ENCODE measurements at places on chromosomes 7 and 10. TPM values are rescaled to one million over a fixed set of nuclear protein-coding genes. Genes with fewer than 3 reads are reported as not detected.
A peak's percentile ranks its signal among the peaks of the same experiment; 100 is the strongest.

DNA sequence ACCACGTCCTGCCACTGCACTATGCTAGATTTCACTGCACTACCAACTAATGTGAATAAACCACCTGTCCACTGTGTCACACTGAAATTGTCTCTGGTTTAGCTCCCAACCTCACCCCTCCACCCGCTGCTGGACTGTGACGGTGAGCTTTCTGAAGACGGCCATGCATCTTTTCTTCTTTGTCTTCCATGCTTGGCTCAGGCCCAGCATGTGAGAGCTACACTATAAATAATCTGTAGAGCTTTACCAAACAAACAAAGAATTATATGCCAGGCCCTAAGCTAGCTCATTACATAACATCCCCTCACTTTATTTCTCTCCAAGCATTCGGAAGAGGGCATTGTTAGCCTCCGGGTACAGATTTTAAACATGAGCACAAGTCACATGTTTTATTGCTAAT, 633.2 kb downstream of the TNS3 start:
- no peak for DNase-seq

GRCh38 chr10:43863859-43864591, 215.3 kb upstream of the ZNF32 start:
- peak; percentile 87 for DNase-seq

- DNase-seq, result no peak
Measured at GRCh38 chr10:126417220-126417825, 29.0 kb upstream of the ADAM12 start.

GRCh38 chr10:35379226-35380137, 43.2 kb downstream of the CCNY start:
- DNase-seq, result peak; percentile 99

DNA sequence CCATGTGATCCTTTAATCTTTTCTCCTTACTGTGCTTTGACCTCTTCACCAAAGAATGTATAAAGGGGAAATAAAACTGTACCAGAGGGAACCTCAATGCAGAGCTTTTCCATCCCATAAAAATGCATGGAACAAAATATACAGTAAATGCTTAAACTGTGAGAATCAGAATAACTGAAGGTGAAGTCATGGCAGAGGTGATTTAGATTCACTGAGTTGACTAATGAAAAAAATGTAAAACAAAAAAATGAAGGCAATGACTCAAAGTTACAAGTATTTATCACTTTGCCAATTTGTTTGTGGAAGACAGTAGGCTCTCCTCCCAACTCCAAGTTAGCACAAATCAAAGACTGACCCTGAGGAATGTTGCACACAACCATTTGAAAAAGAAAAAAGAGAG, 1331.6 kb upstream of the SORCS1 start:
- DNase-seq, result no peak

DNA sequence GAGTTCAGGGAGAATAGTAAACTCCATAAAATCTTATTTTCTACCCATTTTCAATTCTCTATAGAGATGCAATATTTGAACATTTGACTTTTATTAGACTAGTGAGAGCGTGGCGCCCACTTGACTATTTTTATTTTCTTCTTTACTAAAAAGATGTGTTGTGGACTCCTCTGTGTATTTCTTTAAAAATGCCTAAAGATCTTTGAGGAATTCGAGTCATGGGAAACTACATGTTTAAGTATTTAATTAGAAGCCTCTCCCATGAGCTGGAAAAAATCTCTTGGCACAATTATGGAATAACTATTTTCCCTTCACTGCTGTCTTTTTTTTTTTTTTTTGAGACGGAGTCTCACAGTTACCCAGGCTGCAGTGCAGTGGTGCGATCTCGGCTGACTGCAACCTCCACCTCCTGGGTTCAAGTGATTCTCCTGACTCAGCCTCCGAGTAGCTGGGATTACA, 124.2 kb downstream of the ARHGAP12 start:
- no peak for DNase-seq

- DNase-seq, result no peak
Measured at GRCh38 chr7:42014625-42015618, 222.1 kb downstream of the GLI3 start.

DNA sequence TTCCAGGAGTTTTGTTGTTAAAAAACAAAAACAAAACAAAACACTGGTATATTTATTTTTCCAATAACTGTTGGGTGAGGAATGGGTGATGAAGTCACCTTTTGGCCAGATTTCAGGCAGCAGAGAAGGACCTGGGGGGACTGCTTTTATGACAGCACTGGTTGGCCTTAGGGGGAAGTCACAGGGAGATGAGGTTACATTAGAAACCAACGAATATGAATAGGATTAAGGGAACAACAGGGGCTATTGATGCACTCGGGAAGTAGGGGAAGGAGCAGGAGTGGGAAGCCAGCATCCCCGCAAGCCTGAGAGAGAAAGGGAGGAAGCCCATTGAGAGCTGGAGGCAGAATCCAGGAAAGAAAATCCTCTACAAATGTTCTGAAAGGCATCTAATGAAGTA, 958.4 kb downstream of the TYW1 start:
- DNase-seq, result no peak

- no peak for DNase-seq
Measured at GRCh38 chr7:139976838-139977656, 85.7 kb downstream of the PARP12 start.

DNA sequence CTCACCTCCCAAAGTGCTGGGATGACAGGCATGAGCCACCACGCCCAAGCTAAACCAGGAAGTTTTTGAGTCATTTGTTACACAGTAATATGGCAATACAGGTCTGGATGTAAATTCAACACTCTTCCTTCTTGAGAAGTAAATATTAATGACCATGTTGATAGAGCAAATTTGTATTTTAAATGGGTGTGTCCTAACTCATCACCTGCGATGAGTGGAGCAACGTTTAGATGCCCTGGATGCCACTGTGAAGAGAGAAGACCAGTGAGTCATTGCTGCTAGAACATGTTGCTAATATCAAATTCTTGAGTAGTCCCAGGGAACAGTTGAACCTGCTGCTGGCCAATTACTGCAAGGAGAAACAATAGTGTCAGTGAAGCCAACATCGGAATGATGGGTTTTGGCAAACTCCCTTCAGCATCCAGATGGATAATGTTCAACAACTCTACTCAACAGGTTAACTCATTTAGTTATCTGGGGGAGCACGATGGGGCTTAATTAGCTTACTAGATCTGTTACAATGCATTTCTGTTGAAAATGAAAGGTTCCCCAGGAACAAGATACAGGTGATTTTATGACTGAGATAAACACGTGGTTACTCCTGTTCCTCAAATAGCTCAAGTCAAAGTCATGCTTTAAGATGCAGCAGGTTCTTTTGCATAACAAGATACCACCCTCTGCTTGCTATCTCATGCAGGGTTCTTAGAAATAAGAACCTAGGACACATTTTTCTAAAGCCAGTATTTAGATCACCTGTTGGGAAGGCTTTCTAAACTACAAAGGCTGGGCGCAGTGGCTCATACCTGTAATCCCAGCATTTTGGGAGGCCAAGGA, 146.8 kb downstream of the CALN1 start:
- no peak for DNase-seq

SPAM1 gene
- not detected for total RNA-seq

TMEM176B gene
- not detected for total RNA-seq
